ENCODE measurements at places on chromosomes 3 and 15.

- DNase-seq = no peak
These were observed 422.2 kb downstream of the MAGI1 start for GRCh38 chr3:65616563-65616962.

GRCh38 chr3:182786564-182787196 is 6.6 kb upstream of the ATP11B start:
- DNase-seq = no peak

GRCh38 chr15:45023659-45024225 is 747 bp downstream of the SORD start:
- DNase-seq = no peak

- DNase-seq = no peak
These were observed 152.5 kb downstream of the EDEM1 start for GRCh38 chr3:5339967-5340535.

GRCh38 chr3:16472593-16472992 is 40.9 kb downstream of the RFTN1 start:
- no peak for DNase-seq

DNA sequence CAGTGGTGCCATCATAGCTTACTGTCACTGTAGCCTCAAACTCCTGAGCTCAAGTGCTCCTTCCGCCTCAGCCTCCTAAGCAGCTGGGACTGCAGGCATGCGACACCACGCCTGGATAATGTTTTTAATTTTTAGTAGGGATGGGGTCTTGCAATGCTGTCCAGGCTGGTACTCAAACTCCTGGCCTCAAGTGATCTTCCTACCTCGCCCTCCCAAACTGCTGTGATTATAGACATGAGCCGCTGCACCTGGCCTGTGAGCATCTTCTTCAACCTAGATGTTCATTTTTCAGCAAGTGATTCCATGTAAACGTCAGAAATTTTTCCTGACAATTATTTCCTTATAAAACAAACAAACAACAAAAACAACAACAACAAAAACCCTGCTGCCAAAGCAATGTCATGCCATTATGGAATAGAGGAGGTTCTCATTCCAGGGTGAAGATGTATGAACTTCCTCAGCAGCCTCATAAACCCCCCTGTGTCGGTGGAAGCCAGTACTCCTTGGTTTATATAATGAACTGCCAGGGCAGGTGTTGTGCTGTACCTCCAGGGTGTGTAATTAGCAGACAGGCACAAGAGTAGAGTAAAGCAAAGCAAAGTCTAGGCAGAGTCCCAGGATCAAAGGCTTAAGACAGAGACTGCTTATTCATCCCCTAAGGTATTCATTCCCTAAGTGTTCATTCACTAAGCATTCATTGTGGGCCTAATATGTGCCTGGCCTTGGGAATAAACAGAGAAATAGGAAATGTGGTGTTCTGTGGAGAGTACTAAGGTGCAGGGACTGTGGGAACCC is 44.6 kb downstream of the NR2C2 start:
- DNase-seq = no peak

DNA sequence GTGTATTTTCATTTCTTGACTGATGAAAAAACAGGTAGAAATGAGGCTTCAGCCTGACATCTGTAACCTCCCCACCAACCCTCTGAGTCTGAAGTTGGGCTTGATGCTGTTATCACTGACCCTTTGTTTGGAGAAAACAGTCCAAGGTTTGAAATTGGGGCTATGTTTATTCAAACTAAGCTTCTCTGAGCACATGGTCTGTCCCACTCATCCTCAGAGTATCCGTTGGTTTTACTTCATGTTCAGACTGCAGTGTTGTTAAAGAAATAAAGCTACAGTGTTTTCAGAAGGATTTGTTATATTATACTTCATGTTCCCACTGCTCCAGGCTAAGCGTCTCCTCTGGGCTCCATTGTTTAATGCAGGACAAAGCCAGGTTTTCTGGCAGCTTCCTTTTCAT is 6.0 kb downstream of the MAPKBP1 start:
- DNase-seq = no peak

DNA sequence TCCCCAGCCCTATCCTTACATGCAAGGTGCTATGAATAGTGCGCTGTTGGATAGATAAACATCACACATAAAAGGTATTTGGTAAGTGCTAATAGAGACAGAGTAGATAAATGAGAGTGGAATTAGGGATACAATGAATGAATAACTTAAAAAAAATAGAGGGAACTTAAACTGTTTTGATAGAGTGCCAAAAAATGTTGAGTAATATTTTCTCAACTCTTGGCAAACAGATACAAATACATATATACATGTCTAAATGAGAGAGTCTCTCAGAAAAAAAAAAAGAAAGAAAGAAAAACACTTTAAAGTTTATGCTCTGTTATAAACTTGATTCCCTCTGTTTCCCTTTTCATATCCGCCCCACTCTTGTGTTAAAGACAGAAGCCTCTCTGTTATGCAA is 667.4 kb downstream of the ROBO2 start:
- DNase-seq = no peak

- no peak for DNase-seq
These were observed 620.0 kb upstream of the ZNF385D start for GRCh38 chr3:22371036-22371435.

- DNase-seq = no peak
These were observed 30.2 kb downstream of the KY start for GRCh38 chr3:134620476-134621115.
